ENCODE measurements at places on chromosomes 7 and 10.

GRCh38 chr7:82015751-82016150, 245.9 kb upstream of the HGF start:
- no peak for DNase-seq

GRCh38 chr7:12207046-12207445, 4.0 kb upstream of the TMEM106B start:
- no peak for DNase-seq

DNA sequence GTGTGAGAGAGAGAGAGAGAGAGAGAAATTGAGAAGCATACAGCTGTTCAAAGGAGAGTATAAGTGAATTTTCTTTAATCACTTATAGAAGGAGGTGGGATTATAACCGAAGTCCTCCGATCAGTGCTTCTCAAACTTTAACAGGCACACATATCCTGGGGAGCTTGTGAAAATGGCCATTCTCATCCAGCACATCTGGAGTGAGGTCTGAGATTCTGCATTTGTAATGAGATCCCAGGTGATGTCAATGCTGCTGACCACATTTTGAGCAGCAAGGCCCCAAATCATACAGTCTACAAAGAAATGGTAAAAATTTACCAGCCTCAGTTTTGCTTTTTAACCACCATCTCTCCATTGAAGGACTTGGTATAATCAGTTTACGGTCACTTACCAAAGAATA, 219.0 kb downstream of the PTEN start:
- no peak for DNase-seq

DNA sequence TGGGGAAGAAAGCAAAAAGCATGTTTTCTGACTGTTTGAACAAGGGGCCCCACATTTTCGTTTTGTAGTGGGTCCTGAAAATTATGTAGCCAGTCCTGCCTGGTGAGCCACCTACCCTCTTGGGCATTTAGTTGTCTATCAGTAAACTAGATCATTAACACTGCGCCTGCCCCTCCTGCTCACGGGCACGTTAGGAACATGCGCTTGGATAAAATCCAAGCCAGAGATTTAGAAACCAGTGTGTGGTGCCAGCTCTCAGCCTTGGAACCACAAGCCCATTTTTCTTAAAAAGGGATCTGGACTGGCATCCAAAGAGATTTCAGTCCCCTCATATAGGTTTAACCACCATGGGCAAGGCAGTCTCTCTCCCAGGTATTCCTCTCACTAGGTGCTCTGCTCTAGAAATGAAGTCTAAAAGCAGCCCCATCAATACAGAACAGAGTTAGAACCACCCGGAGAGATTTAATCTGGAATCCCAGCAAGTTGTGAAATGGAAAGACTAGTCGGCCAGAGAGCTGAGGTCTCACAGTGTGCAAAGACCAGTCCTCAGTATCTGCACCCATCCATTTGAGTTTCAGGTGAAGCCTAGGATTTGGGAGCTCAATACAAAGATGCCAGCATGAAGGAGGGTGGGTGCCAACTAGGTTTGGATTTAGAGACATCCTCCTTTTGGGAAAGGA, 123.9 kb upstream of the TCF7L2 start:
- no peak for DNase-seq

DNA sequence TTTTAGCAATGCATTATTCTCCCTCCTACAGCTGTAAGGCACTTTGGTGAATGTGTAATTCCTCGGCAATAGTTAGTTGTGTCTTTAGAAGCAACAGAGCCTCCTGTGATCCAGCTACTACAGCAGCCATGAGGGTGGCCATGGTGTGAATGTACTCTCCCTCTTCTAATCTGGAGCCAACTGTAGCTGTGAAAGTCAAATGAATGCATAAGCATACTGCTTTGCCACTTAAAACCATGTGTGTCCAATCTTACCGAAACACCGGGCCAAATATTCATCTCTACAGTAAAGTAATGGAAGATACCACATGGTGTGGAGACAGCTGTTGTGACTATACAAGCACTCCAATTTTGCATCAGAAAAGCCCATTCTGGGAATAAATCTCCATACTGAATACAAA, 195.0 kb downstream of the DNAJC1 start:
- no peak for DNase-seq

DNA sequence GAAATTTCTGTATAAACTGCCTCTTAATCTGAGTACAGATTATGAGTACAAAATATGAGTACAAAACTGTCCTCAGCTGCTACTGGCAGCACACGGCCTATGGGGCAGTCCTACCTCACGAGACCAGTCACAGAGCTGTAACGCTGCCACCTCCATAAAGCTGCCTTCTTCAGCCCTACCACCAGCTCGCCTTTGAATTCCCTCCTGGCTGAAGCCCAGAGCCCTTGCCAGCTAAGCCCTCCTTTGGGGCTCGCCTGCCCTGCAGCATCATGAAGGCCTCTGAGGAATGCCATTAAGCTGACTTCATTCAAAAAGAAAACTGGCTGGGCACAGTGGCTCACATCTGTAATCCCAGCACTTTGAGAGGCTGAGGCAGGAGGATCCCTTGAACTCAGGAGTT, 180.0 kb upstream of the SH2B2 start:
- DNase-seq = no peak

DNA sequence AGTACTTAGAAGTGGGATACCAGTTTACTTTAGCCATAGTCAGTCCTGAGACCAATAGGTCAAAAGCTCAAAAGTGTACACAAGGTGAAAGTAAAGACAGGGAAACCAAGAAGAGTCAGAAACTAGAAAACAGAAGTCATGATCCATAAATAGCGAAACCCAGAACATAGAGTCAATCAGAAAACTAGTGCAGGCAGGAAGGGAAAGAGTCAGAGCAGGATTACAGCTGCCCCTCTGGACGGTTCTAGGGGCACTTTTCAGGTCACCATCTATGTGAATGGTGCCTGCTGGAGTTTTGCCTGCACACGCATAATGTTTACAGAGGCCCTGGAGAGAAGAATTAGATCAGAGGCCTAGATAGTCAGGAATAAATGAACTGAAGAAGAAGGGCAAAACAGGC, 22.4 kb upstream of the DMTF1 start:
- no peak for DNase-seq

GRCh38 chr10:28280652-28281051, 22.2 kb downstream of the MPP7 start:
- no peak for DNase-seq

GRCh38 chr10:70762441-70763175, 22.6 kb downstream of the TBATA start:
- no peak for DNase-seq

GRCh38 chr7:11570205-11570604, 261.8 kb downstream of the THSD7A start:
- no peak for DNase-seq

All from CD8-positive, alpha-beta memory T cell (primary cell).